ENCODE measurements at places on chromosomes 2 and 18.

- no peak for DNase-seq
Observed at GRCh38 chr2:222424729-222425671, 657 bp downstream of the SGPP2 start.

DNA sequence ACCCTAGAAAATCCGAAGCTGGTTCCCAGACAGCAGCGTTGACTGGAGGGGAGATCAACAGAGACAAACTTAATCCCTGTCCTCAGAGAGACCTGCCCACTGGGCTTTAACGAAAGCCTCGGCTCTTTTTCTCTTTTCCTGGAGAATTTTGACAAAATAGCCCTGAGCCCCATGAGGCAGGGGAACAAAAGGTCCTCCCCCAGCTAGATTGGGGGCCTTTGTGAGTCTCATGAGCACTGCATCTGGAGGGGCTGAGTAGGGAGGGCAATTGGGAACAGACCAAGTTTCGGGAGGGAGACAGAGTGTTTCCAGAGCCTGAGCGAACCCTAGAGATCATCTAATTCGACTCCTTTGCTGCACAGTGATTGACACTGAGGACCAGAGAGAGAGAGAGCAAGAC is 123.9 kb upstream of the HAAO start:
- DNase-seq: no peak

- no peak for DNase-seq
Observed at GRCh38 chr2:149915151-149915550, 327.6 kb upstream of the MMADHC start.

DNA sequence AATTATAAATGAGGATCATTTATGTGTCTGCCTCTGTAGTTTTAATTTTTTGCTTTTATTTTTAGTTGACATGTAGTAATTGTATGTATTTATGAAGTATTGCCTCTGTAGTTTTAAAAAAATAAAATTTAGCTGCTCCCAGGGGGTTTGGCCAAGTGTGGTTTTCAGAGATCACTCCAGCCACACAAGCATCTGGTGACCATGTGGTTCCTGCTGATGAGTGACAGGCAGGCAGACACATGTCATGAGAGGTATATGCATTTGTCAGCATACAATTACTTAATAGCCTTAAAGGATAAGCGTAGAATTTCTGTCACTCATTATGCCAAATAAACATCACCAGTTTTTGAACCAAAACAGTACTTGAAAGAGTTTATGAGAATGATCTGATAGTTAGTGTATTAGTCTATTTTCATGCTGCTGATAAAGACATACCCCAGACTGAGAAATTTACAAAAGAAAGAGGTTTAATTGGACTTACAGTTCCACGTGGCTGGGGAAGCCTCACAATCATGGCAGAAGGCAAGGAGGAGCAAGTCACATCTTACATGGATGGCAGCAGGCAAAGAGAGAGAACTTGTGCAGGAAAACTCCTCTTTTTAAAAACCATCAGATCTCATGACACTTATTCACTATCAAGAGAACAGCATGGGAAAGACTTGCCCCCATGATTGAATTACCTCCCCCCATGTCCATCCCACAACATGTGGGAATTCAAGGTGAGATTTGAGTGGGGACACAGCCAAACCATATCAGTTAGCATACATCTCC is 29.6 kb downstream of the MREG start:
- no peak for DNase-seq

DNA sequence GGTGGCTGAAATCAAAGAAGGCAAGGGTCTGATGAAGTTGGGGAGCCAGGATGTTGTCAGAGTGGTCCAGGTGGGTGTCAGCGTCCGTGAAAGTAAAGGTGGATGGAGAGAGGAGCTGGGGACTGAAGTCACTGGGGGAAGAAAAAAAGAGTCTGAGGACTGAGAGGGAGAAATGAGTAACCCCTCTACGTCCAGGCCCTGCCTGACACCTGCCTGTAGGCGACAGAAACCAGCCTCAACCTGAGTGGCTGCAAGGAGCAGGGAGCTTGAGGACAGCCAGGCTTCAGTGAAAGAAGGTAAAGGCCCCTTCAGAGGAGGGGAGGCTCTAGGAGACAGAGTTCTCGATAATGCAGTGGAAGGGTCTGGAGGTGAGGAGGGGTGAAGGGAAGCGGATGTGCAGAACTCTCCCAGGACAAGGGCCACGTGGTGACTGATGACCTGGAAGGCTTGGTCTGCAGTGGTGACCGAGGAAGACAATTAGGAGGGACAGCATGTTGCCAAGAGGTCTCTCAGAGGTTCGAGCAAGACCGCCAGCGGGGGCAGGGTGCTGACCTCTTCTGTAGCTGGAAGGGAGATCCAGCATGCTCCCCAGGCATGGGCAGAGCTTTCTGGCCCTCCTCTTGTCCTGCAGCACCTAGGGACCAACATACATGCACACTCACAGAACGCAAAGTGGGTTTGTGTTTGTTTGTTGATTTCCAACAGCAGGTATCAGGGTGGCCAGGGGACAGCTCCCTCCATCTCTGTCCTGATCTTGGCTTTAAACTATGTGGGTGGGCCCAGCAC is 86.6 kb upstream of the TMEM247 start:
- no peak for DNase-seq

DNA sequence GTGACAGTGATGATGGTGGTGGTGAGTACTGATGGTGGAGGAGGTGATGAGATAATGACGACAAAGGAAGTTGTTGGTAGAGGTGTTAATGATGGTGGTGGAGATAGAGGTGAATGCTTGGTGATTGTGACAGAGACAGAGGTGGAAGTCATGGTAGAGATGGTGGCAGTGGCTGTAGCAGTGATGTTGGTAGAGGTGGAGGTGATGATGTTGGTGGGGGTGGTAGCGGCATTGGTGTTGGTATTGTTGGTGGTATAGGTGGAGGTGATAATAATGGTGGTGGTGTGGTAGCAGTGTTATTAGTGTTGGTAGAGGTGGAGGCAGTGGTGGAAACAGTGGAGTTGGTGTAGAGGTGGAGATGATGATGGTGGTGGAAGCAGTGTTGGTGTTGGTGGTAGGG is 36.4 kb downstream of the LYPD1 start:
- no peak for DNase-seq

GRCh38 chr2:19123556-19123955 is 234.9 kb downstream of the OSR1 start:
- DNase-seq: no peak

DNA sequence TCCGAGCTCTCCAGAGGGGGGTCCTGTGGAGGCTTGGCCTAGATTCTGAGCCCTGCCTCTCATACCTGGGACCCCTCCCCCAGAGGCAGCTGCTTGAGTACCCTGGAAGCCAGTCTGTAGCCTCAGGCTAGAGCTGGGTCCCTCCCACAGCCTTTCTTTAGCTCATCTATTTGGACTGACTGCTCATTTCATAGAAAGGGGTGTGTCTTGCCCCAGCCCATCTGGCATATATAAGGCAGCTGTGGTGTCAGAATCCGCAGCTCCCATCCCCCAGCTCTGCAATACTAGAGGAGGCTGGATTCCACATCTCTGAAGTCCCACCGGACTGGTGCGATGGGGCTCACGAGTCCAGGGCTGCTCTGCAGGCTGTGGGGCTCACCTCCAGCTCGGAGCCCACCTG is 26.1 kb downstream of the MPHOSPH10 start:
- no peak for DNase-seq

- DNase-seq: no peak
Observed at GRCh38 chr2:45889620-45890370, 238.3 kb downstream of the PRKCE start.

DNA sequence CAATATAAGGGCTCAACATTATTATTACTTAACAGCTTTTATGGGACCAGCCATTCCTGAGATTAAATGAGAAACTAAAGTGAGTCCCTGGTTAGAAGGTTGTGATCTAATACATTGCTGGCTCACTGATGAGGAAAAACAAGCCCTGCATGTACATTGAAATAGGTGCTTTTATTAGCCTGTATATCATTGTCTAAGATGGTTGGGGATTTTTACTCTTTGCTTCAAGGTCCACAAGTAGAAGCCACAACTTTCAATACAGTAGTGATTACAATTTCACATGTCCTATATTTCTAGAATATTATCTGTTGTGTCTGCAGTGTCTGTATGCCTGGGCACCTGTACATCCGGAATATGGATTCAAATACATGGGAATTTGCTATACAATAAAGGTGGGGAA is 104.1 kb upstream of the FZD5 start:
- DNase-seq: no peak

GRCh38 chr2:47058003-47058931 is 96.8 kb downstream of the STPG4 start:
- DNase-seq: no peak

GRCh38 chr18:11468617-11469016 is 140.8 kb upstream of the SLC35G4 start:
- DNase-seq: no peak

DNA sequence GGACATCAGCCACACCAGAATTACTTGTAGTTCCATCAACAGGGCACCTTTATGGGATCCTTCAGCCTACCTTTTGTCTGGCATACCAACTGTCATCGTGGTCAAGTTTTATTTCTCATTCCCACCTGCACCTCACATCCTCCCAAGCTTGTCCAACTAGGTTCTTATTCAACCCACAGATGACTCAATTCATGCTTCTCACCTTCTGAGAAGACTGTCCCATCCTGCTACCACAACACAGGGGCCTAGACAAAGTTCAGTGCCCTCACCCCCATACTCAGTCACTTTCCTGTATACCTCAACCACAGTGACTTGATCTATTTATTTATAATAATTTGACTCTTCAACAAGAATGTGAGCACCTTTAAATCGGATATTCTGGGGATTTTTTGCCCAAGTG is 114.4 kb upstream of the ACVR1C start:
- DNase-seq: no peak

DNA sequence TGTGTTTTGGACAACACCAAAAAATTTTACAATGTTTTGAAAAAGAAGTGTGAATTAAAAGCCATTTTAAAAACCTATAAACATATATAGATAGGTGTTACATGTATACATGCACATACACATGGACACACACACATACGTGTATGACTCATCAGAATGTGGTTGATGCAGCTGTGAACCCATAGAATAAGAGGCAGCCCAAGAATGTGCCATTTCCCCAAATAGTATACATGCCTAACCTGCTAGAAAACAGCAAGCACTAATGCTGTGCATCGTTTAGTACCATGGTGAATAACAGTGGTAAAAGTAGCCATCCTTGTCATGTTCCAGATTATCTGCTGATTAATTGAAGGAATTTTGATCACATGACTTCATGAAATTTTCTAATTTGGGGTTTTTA is 149.0 kb downstream of the DSEL start:
- no peak for DNase-seq

GRCh38 chr18:48833701-48834412 is 116.9 kb downstream of the SMAD7 start:
- no peak for DNase-seq

DNA sequence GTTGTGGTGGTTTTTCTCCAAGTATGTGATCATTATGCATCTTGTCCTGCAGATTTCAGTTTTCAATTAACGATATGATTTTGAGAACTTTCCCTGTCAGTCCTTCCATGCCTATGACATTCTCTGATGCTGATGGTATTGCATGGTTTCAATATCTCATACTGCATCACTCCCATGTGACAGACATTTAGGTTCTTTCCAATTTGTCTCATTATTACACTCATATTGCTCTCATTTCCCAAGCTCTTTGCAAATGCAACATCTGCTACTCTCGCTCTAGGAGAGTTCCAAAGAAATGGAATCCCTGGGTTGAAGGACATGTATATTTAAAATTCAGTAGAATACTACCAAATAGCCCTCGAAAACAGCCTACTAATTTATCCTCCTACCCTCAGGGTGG is 125.5 kb downstream of the MARCHF4 start:
- DNase-seq: no peak
